HCT116 (cell line): ENCODE measurements at places on chromosomes 11 and 22. TPM values are rescaled to one million over a fixed set of nuclear protein-coding genes. Genes with fewer than 3 reads are reported as not detected.

DNA sequence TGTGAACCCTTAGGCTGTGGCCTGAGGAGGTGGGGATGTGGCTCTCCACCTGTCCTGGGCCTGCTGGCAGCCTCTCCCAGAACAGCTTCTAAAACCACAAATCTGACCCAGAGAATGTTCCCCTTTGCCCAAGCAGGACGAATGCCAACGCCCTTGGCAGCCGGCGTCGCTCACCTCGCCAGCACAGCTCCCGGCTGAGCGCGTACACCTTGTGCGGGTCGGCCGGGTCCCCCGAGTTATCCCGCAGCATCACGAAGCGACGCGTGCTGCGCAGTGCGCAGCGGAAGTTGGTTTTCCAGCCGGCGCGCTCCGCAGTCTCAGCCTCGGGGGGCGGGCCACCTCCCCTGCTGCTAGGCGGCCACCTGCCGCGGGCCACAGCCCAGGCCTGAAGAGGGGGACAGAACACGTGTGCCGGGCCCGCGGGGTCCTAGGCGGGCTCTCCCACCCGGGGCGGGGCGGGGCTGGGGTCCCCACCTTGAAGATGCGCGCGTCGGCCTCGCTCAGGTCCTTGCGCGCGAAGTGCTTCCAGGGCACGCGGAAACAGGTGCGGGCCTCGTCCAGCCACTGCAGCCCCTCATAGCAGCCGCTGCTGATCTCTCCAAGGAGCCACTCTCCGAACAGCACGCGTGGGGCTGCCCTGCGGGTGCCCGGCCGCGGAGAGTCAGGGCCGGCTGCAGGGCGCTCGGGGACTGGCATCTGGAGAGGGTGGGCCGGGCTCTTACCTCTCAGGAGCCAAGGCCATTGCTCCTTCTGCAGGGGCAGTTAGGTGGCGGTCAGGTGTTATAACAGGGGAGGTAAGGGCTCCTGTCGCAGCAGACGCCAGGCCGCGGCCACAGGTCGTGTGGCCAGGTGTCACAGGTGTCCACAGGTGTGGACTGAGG, 887 bp downstream of the IRF7 start:
- H3K27ac ChIP-seq: peak overlapping the region; percentile 69
- DNase-seq: no peak
- peak overlapping the region; percentile 62 for H3K4me3 ChIP-seq
- peaks cover 26% of the 10 kb centered on the region; the same call in 1 of the 2 replicates for H3K36me3 ChIP-seq

GRCh38 chr11:48129697-48130395, 86.8 kb upstream of the OR4B1 start:
- no peaks in the 10 kb centered on the region for H3K27me3 ChIP-seq
- H3K4me1 ChIP-seq: no peaks in the 10 kb centered on the region
- H3K36me3 ChIP-seq: peaks cover 3% of the 10 kb centered on the region
- no peak overlapping the region for H3K4me3 ChIP-seq
- H3K27ac ChIP-seq: no peak overlapping the region
- no peak for DNase-seq

DNA sequence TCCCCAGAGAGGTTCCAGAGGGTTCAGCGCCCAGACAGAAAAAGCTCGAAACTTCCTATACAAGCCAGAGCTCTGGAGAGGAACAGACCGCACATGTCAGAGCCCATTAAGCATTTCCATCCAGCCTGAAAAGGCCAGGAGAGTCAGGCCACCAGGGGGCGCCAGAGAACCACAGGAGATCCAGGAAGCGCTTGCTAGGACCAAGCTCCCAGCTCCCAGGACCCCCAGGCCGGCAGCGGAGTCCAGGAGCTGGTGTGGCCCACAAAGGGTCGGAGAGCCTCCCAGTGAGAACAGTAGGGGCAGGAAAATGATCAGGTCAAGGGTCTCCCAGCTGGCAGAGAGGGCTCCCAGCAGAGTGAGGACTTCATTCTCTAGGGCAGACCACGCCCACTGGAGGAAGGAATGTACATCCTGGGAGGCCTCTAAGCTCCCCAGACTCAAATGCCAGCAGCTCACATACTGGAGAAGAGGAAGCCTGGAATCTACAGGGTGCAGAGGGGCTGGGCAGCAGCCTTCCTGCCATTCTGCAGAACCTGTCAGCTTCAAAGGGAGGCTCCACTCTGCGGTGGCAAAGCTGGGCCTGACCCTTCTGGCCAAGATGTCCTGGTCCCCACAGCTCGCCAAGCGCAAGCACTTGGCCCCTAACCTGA, 2.1 kb upstream of the MEI1 start:
- no peaks in the 10 kb centered on the region for H3K27me3 ChIP-seq
- peaks cover 12% of the 10 kb centered on the region for H3K4me1 ChIP-seq
- H3K4me3 ChIP-seq: no peak overlapping the region

DNA sequence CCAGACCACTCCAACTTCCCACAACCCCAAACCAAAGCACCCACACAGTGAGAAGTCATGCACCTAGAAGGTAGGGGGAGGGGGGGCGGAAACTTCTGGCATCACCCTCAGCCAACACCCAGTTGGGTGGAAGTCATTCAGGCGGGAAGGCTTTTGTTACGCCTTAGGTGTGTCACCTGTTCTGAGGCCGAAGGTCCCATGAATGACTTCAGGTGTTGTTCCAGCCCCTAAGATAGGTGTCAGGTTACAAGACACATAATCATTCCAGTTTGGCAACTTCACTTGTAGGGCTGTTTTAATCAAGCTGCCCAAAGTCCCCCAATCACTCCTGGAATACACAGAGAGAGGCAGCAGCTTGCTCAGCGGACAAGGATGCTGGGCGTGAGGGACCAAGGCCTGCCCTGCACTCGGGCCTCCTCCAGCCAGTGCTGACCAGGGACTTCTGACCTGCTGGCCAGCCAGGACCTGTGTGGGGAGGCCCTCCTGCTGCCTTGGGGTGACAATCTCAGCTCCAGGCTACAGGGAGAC, at the start of gene TMPRSS4:
TMPRSS4 (plus strand) TSS at position 325 of the 528 bp plus-strand sequence. CDS start 225 bp downstream, outside the sequence.
- peaks cover 31% of the 10 kb centered on the region for H3K4me1 ChIP-seq
- DNase-seq: peak; percentile 61
- peak within 1 kb of the TSS; percentile 11; the same call in 1 of the 2 replicates for H3K27ac ChIP-seq
- H3K27me3 ChIP-seq: no peaks in the 10 kb centered on the region
- H3K4me3 ChIP-seq: no peak within 1 kb of the TSS
- no peaks in the 10 kb centered on the region for H3K36me3 ChIP-seq

DNA sequence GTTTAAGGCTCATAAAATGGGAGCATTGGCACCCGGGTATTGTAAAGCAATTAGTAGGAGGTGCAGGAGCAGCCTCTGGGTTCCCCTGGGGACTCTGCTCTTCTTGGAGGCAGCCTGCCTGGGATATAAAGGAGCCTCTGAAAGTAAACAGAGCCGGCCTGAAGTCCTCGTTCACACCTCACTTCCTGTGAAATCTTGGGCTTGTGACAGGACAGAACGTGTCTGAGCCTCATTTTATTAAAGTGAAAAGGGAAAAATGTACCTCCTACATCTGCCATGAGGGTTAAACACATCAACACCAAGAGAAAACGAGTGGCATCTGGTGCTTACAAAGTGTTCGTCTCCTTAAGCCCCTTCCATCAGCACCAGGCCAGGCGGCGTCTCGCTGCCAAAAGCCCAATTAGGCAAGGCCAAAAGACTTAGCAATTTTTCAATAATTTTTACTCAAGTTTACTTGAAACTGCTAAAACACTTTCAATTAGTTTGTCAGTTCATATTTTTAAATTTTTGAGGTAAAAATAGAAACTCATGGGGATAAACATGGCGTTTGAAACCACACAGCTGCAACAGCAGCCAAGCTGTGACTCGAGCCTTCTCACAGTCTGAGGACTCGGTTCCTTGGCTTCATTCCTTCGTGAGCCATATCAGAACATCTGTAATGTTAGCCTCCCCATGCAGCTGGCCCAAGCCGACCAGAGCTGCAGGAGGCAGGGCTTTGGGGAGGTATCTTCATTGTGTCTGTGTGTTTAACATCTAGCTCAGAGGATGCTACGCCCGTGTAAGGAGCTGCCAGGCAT, 33.6 kb downstream of the MAP6 start:
- no peaks in the 10 kb centered on the region for H3K36me3 ChIP-seq
- no peak for DNase-seq
- H3K4me1 ChIP-seq: no peaks in the 10 kb centered on the region
- peaks cover 11% of the 10 kb centered on the region for H3K27me3 ChIP-seq
- H3K27ac ChIP-seq: no peak overlapping the region

DNA sequence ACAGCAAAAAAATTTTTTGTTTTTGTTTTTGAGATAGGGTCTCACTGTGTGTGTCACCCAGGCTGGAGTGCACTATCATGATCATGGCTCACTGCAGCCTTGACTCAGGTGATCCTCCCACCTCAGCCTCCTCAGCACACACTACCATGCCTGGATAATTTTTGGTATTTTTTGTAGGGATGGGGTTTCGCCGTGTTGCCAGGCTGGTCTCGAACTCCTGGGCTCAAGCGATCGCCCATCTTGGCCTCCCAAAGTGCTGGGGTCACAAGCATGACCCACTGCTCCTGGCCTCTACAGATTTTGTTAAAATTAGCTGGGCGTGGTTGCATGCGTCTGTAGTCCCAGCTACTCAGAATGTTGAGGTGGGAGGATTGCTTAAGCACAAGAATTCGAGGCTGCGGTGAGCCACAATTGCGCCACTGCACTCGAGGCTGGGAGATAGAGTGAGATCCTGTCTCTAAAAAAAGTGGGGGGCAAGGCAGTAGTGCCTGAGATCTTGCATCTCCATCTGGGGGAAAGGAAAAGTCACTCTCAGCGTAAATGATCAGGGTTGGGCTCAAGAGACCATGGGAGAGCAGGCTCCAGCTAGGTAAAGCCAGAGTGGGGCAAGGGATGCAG, 10.6 kb upstream of the DGKZ start:
- no peak overlapping the region for H3K27ac ChIP-seq
- DNase-seq: no peak
- peaks cover 27% of the 10 kb centered on the region for H3K4me1 ChIP-seq
- no peaks in the 10 kb centered on the region for H3K27me3 ChIP-seq

- no peaks in the 10 kb centered on the region for H3K27me3 ChIP-seq
- H3K27ac ChIP-seq: no peak overlapping the region
- no peaks in the 10 kb centered on the region for H3K4me1 ChIP-seq
- no peaks in the 10 kb centered on the region for H3K36me3 ChIP-seq
These were observed 40.9 kb downstream of the CWC15 start for GRCh38 chr11:94932503-94932902.

GRCh38 chr22:38513063-38513462, 7.0 kb upstream of the DDX17 start:
- no peaks in the 10 kb centered on the region for H3K27me3 ChIP-seq
- no peaks in the 10 kb centered on the region for H3K36me3 ChIP-seq
- peaks cover 10% of the 10 kb centered on the region for H3K4me1 ChIP-seq
- DNase-seq: no peak

DNA sequence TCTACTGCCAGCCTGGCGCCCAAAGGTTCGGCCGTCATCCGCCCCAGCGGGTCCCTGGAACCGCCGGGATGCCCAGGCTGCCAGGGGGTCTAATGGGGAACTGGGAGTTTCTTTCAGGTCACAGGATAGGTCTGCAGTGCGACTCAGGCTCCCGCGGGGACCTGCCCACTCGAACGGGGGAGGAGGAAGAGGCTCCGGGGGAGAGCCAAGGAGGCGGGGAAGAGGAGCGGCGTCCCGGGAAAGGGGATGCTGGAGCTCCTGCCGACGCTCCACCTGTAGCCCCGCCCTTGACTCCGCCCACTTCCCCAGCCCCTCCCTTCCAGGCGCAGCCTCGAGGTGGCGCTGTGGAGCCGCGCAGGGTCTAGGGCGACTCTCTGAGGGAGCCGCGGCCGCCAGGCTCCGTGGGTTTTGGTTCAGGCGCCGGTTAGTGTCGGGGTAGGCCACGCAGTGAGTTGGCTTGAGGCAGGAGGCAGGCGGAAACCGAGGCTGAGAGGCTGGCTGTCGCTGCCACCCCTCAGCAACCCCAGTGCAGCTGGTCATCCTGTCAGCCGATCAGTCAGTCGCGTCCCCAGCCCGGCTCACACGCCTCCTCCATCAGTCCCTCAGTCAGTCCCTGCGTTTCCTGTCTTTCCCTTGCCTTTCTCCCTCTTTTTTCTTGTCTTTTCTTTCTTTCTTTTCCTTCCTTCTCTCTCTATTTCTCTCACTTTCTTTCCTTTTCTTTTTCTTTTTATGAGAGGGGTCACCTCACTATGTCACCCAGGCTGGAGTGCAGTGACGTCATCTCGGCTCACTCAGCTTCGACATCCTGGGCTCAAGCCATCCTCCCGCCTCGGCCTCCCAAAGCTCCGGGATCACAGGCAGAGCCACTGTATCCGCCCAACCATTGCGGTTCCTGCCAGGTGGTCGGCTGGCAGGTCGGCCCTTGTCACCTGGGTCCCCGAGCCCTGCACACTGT, 26.4 kb downstream of the YWHAH start:
- peak; percentile 63 for DNase-seq
- H3K4me3 ChIP-seq: peak overlapping the region; percentile 51
- no peaks in the 10 kb centered on the region for H3K36me3 ChIP-seq
- no peak overlapping the region; the same call in 1 of the 2 replicates for H3K27ac ChIP-seq

Gene KRTAP5-7
- total RNA-seq: not detected

Gene SCGB1C1
- not detected for total RNA-seq

Gene PTPRCAP
- total RNA-seq: 1.4 TPM

Gene CD3D
- total RNA-seq: 1.0 TPM

Gene HIC2
- 6.7 TPM for total RNA-seq

Gene MAPK8IP1
- 10.1 TPM for total RNA-seq

Gene AGBL2
- total RNA-seq: not detected

Gene MS4A4E
- not detected for total RNA-seq

Gene MLC1
- total RNA-seq: not detected
